Adrenal gland (tissue), 19 donors: ENCODE measurements at places on chromosomes 16 and 17. TPM values are rescaled to one million over a fixed set of nuclear protein-coding genes. Genes with fewer than 3 reads are reported as not detected.

GRCh38 chr16:68083861-68084503 is 1.2 kb upstream of the NFATC3 start:
- no peak for DNase-seq

DNA sequence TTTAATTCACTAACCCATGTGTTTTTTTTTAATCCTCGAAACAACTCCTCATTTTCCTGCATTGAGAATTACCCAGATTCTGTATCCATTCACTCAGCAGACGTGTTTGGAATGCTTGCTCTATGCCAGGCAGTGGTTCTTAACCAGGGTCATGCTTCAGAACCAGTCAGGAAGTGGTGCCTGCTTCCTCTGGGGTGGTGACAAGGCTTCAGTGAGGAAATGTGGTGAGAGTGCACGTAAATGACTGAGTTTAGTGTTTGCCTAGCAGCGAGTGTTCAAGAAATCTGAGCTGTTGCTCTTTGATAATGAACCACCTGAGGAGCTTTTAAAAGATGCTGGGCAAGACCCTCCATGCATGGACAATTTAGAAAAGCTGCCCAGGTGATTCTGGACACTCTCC is 9.9 kb downstream of the ZFP90 start:
- DNase-seq: no peak

The ZG16 gene
- total RNA-seq: not detected

- no peak for DNase-seq
Measured at GRCh38 chr16:67040166-67040565, 11.2 kb downstream of the CBFB start.

DNA sequence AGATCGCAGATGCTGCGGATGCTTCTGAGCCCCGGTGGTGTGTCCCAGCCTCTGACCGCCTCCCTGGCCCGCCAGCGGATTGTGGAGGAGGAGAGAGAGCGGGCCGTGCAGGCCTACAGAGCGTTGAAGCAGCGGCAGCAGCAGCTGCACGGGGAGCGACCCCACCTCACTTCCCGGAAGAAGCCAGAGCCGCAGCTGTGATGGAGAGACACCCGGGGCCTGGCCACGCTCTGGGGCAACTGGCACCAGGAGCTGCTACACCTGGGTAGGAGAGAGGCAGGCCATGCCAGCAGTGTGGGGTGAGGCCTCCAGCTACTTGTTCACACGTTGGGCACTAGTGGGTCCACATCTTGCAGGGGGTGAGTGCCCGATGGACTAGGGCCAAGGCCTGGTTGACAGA is 6.0 kb downstream of the CCDC137 start:
- DNase-seq: no peak

DNA sequence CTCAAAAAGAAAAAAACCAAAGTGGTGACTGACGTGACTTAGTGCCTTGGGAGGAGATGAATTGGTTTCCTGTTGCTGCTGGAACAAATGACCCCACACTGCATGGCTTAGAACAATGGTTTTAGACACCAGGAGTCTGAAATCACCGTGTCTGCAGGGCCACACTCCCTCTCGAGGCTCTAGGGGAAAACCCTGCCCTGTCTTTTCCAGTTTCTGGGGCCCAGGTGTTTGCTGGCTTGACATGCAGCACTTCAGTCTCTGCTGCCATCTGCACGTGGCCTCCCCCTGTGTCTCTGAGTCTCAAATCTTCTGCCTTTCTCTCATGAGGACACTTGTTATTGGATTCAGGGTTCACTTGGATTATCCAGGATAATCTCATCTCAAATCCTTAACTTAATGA is 323.8 kb upstream of the TNRC6C start:
- DNase-seq: no peak

DNA sequence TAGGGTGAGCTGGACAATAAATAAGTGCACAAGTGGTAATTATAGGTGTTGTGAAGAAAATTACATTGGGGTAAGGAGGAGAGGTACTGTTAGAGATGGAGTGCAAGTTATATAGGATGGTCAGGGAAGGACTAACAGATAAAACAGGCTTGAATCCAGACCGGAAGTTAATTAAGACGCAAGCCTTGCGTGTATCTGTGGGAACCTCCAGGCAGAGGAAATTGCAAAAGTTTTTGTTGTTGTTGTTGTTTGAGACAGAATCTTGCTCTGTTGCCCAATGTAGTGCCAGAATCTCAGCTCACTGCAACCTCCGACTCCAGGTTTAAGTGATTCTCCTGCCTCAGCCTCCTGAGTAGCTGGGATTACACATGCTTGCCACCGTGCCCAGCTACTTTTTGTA is 2.4 kb upstream of the ZNF18 start:
- DNase-seq: no peak

DNA sequence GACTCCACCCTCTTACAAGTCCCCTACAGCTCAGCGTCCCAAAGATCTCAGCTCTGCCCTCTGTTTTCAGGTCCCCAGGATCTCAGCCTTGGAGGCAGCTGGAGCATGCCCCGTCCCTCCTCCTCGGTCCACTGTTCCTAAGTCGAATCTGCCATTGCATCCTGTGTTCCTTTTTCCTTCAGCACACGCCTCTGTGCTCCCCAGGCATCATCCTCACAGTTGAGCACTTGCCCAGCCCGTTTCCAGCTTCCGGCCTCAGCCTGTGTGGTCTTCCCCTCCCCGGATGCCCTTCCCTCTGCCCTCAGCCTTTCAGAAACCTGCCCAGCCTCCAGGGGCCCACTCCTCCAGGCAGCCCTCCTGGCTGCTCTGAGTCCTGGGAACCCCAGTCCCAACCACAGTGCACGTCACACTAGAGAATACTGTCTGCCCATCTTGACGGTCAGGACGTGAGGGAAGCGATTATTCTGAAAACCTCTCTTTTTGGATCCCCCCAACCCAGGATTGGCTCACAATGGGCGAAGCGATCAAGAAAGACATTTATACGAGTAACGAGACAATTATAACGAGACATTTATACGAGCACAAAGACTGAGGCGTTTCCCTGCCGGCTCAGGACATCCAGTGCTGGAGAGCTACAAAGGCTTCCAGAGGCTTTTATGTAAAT is 41.4 kb downstream of the RPH3AL start:
- no peak for DNase-seq

GRCh38 chr17:72287586-72287985 is 166.8 kb downstream of the SOX9 start:
- no peak for DNase-seq

DNA sequence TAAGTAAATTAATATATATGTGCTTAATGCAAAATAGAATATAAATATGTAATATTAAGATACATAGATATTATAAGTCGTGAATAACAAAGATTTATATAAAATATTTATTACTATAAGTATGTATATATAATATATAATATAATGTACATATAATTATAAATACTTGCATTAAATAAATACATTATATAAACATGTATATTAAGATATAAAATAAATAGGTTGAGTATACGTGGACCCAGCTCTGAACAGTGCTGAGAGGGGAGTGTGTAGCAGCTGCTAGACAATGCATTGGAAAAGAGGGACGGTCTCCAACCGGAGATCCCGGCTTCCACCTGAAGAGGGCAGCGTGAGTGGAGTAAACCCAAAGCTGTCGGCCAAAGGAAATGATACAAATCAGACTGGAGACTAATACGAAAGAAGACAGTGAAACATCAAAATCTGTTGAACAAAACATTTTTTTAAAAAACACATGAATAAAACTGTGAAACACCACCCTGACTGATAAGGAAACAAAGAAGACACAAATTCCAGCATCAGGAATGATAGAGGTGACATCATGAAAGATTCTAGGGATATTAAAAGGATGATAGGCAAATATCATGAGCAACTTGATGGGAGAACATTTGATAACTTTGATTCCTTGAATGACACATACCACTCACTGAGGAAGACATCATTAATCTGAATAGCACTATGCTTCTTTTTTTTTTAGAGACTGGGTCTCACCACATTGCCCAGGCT is 125.4 kb upstream of the CHMP6 start:
- DNase-seq: peak; percentile 62

DNA sequence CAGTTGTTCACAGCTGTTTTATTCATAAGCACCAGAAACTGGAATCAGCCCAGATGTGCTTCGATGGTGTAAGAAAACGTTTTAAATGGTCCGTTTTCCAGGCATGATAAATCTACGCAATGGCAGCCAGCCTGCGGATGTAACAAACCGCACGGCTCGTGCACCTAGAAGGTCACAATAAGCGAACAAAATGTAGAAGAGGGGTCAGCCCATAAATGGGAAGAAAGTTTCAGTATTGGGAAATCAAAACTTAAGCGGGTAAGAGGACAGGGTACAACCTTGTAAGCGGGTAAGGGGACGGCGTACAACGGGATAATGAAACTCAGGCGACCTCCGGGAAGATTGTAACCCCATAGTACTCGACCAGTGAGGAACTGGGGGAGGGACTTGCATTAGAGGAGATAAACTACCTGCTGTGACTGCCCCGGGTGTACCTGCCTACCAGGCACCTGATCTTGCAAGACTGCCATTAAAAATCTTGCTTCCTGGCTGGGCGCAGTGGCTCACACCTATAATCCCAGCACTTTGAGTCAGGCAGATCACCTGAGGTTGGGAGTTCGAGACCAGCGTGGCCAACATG is 66.6 kb downstream of the ANKRD11 start:
- DNase-seq: no peak

- DNase-seq: no peak
Measured at GRCh38 chr16:59881376-59881775, 1147.3 kb upstream of the GOT2 start.

DNA sequence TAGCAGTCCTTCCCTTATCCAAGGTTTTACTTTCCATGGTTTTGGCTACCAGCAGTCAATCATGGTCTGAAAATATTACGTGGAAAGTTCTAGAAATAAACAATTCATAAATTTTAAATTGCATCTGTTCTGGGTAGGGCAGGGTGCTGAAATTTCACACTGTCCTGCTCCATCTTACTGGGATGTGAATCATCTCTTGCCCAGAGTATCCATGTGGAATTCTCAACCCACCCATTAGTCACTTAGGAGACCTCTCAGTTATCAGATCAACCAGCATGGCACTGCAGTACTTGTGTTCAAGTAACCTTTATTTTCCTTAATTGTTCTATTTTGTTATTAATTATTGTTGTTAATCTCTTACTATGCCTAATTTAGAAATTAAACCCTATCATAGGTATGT is 202.8 kb upstream of the CPHXL start:
- DNase-seq: no peak

- no peak for DNase-seq
Measured at GRCh38 chr16:7336742-7337141, 4.1 kb downstream of the RBFOX1 start.

GRCh38 chr16:9797306-9797705 is 384.9 kb downstream of the GRIN2A start:
- no peak for DNase-seq

The STAC2 gene
- 0.36 TPM for total RNA-seq

The CLEC3A gene
- total RNA-seq: not detected

The C16orf78 gene
- not detected for total RNA-seq

The PDIA2 gene
- 0.95 TPM for total RNA-seq

The IKZF3 gene
- total RNA-seq: 1.2 TPM

- DNase-seq: no peak
Measured at GRCh38 chr16:55120826-55121225, 190.2 kb downstream of the IRX5 start.

DNA sequence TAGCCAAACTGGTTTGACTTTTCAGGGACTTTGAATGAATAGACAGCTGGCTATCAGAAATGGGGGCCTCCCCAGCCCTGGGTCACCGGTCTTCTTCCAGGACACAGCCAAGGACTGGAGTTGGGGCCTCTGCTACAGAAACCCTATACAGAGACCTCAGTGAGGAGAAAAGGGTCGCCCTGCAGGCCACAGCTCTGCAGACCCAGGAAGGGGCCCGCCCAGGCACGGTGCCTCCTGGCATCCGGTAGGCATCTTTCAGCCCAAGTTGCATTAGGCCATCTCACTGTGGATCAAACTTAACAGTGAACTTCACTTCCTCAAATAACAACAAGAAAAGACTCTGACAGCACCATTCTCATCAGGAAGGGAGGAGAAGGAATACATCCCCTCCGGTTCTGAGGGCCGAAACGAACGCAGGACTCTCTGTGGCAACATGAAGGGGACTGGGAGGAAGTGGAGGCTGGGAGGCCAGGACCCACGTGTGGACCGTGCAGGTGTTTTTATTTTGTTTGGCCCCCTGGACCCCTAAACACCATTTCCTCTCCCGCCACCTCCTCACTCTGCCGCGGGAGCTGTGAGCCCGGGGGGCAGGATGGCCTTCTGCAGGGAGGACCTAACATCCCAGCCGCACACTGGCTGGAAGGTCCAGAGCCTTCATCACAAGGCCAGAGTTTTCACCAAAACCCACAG is 7.2 kb downstream of the SLC38A10 start:
- DNase-seq: no peak

DNA sequence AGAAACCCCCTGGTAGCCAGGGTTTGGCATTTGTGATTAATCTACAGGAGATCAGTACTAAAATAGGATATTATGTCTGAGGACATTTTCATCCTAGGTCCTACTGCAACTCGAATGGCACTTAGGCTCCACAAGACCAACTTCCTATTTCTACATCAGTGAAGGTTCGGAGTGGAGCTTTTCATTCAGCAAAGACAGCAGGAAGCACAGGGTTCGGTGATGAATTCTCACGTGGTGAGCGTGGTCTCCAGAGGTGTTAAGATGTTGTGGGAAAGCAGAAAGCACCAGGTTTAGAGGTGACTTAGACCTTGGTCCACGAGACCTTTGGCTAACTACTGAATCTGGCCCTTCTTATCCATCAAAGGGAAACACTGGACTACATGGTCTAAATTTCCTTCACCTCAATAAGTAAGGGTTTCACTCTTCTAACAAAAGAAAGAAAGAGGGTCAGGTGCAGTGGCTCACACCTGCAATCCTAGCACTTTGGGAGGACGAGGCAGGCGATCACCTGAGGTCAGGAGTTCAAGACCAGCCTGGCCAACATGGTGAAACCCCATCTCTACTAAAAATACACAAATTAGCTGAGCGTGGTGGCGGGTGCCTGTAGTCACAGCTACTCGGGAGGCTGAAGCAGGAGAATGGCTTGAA is 13.9 kb upstream of the HELZ start:
- DNase-seq: no peak

GRCh38 chr17:78211032-78211431 is 3.0 kb upstream of the BIRC5 start:
- no peak for DNase-seq

GRCh38 chr16:85398688-85399582 is 214.2 kb upstream of the GSE1 start:
- peak; percentile 0 for DNase-seq

GRCh38 chr17:57557834-57558681 is 187.0 kb downstream of the CCDC182 start:
- no peak for DNase-seq

GRCh38 chr17:67056746-67057490 is 12.6 kb downstream of the CACNG1 start:
- DNase-seq: peak; percentile 35
